ENCODE measurements at places on chromosomes 11 and 22.
A peak's percentile ranks its signal among the peaks of the same experiment; 100 is the strongest.

DNA sequence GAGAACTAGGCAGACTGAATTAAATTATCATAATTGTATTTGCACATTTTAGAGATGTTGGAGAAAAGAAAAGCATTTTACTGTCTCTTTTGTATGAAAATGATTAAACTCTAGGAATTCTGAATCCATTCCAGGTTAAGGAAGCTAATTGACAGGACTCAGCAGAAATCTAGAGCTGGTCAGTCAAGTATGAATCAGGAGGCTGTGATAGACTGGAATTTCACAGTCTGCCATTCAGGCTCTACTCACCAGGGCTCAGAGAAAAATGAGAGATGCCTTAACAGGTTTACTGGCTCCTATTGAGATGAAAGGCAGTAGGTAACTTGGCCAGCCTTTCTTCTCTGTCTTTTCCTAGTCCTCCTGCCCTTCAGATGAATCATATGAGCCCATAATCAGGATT lies 693.9 kb upstream of the CHORDC1 start:
- DNase-seq, result no peak

DNA sequence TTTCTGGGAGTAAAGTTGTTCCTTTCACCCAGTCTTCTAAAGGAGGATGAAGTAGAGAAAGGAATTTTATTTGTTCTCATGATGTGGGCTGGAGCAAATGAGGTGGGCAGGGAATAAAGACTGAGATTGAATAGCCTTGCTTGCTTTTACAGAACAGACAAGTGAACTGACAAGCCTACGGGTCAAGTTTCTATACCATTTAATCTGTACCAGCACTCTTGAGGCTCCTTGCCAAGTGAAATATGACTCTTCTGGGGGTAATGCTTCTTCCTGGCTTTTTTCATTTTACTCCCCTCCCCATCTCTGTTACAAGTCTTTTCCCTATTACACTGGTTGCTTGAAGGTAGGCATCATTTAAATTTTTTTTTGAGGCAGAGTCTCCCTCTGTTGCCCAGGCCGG lies 54.8 kb downstream of the CSTPP1 start:
- peak; percentile 29 for DNase-seq

DNA sequence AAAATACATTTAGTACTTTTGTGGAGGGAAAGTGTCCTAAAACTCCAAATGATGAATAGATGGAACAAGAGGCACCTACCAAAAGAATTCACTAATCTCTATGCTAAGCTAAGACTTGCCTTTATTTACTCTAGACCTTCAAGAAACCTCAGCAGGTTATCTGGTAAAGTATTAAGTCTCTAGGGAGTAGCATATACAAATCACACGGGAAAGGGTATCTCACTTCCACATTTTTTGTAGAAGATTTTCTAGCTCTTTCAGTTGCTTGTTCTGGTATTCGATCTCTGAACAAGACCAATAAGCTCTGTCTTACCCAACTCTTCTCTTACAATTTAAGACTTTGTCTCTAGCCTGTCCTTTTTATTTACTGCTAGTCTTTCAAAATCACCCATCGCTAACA lies 18.1 kb upstream of the CADM1 start:
- no peak for DNase-seq

DNA sequence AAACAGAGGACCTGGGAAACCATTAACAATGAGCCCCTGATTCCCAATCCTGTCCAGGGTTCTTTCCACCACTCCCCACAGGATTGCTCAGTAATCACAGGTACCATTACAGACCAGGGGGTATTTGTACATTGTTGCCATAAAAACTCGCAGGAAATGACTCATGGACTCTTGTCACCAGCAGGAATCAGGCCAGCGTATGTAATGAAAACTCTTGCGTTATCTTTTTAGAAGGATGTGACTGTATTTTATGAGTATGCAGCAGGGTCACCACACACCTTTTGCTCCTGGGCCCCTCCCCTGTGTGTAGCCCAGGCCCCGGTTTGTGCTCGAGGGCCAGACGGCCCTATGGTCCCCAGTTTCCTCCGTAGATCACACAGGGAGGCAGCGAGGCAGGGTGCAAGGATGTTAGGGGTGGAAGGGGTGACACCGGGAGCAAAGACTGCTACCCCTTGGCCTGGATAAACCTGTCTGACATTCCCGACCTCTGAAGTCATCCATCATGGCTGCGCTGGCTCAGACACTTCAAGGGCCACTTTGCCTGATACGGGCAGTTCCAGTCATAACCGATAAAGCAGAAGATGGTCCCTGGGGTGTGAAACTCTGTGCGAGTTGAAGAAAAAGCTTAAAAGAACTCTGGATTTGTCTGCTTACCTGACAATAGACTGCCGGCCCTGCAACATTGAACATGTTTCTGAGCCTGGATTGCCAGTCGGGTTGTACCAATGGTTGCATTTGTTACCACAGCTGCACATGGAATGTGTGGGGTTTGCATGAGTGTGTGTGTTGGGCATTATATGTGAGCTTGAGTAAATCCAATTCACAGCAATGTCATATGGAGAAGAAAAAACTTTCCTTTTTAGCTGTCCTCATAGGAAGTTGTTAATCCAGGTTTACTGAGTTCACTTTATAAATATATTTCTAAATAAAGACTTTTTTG lies 56.9 kb downstream of the MICAL2 start:
- DNase-seq, result peak; percentile 91

GRCh38 chr11:66072518-66072917 lies 2.4 kb downstream of the PACS1 start:
- no peak for DNase-seq

DNA sequence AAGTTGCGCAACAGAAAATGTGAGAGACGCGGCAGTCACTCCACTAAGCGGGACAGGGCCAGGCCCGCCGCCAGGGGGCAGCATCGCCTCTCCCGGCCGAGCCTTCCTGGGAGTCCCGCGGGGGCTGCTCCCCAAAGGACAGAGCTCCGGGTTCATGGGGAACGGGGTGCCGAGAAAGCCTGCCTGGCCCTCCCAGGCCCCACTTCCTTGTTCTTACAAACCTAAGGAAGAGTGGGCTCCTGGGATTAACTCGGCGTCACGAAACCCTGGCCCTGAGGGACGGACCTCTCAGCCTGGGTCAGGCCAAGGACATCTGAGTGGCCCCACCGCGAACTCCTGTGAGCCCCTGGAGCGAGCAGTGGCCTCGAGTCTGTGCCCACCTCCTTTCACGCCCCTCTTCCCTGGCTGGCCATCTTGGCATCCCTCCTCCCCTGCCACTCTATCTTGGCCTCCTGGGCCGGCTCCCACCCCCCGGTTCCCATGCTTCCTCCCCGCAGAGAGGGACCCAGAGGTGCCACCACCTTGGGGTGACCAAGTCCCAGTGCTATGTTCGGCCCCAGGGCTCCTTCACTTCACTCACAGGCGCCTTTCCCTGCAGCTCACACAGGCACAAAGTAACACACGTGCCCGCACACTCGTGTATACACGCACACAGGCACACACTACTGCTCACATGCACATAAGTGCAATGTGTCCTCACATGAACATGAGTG lies 99.9 kb upstream of the FGF3 start:
- DNase-seq, result peak; percentile 53

DNA sequence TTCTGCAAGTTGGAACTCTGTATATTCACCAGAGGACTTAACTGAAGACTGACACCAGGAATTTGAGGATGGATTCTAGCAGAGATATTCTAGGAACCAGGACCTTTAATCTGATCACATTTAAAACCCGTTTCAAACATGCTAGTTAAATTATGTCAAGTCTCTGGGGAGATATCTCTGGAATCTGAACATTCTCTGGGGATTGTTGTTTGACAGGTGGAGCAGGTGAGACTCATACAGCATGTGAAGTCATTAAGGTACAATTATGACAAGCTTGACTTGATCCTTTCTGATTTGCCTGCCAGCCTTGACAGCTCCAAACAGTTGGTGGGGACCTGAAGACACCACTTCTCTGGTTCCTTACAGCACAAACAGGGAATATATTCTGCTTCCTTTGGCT lies 100.3 kb downstream of the FAT3 start:
- DNase-seq, result no peak

DNA sequence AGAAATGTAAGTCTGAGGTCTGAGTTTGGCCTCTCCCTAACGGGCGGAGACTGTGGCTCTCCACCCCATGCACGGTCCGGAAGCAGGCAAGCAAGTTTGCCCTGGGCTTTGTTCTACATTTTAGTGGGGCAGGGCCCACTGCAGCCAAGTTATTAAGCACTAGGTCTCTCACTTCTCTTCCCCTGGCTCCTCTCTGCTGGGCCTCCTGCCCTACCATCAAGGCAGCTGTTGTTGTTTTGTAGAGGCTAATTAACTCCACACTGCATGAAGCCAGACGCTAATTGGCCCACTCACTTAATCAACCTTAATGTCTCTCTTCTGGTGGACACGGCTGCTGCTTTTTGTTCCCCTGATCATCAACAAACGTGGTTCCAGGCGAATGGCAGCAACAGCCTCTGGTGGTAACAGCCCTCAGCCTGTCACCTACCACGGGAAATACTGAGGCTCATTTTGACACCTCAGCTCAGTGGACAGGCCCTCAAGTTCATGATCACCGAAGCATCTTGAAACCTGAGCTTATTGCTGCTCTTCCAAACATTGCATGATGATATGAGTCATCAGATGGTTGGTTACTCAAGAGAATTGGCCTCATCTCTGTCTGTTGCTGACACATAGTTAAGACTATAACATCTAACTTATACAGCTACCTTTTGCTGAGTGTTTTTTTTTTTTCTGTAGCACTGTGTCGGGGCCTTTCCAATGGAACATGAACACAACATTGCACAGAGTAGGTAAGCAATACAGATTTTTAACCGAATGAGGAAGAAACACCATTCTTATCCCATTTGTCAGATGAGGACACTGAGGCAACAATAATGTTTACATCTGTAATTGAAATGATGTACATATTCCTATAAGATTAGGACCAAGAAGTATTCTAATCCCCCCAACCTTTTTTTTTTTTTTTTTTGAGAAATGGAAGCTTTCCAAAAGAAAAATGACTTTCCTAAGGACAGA lies 20.8 kb upstream of the LMO2 start:
- DNase-seq, result peak; percentile 97
